ENCODE measurements at places on chromosomes 11 and 22.

DNA sequence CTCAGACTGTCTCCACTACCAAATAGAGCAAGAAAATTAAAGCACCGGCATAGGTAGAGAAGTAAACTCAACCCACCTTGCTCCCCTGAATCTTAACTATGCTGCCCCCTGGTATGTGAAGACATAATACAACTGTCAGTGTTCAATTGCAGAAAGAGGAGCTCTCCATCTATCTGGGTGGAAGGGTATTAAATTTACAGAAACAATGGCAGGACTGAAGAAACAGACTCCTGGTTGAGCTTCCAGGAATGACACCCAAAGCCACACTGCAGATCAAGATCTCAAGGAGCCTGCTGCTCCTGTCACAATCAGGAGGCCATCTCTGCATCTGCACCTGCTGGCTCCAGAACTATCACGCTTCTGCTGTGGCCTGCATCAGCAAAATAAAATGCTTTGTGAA is 132.1 kb upstream of the BMAL1 start:
- no peaks in the 10 kb centered on the region for H3K4me1 ChIP-seq
- DNase-seq, result no peak
- no peaks in the 10 kb centered on the region for H3K27me3 ChIP-seq
- H3K36me3 ChIP-seq, result no peaks in the 10 kb centered on the region
- H3K27ac ChIP-seq, result no peak overlapping the region

GRCh38 chr22:19759427-19760057 is 1.0 kb upstream of the TBX1 start:
- H3K27ac ChIP-seq, result no peak overlapping the region
- no peaks in the 10 kb centered on the region for H3K36me3 ChIP-seq
- peaks cover 23% of the 10 kb centered on the region for H3K27me3 ChIP-seq
- DNase-seq, result no peak

- H3K4me1 ChIP-seq, result no peaks in the 10 kb centered on the region
- no peak for DNase-seq
Measured at GRCh38 chr11:30423886-30424285, 101.0 kb downstream of the ARL14EP start.

DNA sequence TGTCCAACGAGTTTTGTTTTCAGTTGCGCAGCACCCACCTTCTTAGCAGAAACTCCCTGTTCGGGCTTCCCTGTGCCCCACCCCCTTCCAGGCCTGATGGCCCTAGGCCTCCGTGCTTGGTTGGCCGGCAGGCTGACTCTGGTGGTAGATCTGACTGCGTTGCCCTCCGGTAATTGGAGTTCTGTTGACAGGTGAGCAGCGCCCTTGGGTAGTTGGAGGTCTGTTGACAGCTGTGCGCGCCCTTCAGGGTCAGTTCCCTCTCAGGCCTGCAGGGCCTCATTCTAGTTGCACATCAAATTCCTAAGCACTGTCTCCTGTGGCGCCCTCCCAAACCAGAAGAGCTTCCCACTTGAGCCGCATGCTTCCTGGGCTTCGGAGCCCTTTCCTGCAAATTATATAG is 776 bp downstream of the DGCR6 start:
- no peaks in the 10 kb centered on the region for H3K4me1 ChIP-seq
- no peaks in the 10 kb centered on the region for H3K36me3 ChIP-seq
- DNase-seq, result no peak
- H3K27ac ChIP-seq, result no peak overlapping the region

DNA sequence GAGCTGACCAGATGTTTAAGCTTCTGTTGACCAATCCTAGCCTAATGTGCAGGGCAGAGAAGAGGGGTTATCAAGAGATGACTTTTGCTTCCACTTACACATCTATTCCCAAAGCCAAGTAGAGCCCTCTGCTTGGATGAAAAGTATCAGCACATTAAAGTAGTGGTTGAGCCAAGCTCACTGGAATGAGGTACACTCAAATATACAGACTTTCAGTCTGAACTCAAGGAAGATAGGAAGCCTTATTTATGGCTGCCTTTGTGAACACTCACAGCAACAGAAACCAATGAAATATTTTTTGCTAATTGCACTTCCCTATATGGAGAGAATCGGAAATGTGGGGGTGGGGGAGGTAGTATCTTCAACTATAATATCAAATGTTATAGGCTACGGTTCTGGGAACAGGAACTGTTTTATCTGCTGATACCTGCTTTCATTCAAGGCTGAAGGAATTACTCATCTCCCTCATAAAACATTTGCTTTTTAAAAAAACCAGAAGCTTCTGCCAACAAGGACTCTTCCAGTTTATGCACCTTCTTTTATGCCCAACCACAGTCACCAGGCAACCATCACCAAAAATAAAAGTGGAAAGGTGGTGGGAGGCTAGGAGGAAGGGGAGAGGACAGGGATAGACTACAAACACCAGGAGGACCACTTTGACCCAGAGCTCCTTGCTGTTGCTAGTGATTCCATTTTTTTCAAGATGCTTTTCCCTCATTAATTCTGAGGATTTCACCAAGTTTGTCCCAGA is 91.2 kb downstream of the CLPB start:
- H3K4me3 ChIP-seq, result no peak overlapping the region
- no peaks in the 10 kb centered on the region for H3K27me3 ChIP-seq
- H3K36me3 ChIP-seq, result no peaks in the 10 kb centered on the region
- H3K27ac ChIP-seq, result no peak overlapping the region

DNA sequence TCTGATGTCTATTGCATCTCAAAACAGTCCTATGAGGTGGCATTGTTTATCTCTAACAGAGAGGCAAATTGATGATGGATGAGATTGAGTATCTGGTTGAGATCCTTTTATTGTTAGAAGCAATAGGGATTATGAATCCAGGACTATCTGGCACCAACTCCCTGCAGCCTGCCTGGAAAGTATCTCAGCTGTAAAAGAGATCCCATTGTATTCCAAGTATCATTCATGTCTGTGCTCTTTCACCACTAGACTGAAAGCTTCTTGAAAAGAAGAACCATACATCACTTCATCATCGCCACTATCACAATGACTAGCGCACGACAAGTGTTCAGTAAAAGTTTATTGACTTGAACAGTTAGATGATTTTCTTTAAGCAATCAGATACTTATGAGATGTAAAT is 41.9 kb upstream of the PCF11 start:
- no peak overlapping the region for H3K4me3 ChIP-seq
- H3K4me1 ChIP-seq, result peaks cover 44% of the 10 kb centered on the region
- DNase-seq, result no peak
- no peak overlapping the region for H3K27ac ChIP-seq

- H3K27ac ChIP-seq, result no peak overlapping the region
- DNase-seq, result no peak
- no peak overlapping the region for H3K4me3 ChIP-seq
- H3K36me3 ChIP-seq, result no peaks in the 10 kb centered on the region
- peaks cover 7% of the 10 kb centered on the region for H3K4me1 ChIP-seq
Measured at GRCh38 chr11:111974446-111974845, 37.3 kb downstream of the DIXDC1 start.

DNA sequence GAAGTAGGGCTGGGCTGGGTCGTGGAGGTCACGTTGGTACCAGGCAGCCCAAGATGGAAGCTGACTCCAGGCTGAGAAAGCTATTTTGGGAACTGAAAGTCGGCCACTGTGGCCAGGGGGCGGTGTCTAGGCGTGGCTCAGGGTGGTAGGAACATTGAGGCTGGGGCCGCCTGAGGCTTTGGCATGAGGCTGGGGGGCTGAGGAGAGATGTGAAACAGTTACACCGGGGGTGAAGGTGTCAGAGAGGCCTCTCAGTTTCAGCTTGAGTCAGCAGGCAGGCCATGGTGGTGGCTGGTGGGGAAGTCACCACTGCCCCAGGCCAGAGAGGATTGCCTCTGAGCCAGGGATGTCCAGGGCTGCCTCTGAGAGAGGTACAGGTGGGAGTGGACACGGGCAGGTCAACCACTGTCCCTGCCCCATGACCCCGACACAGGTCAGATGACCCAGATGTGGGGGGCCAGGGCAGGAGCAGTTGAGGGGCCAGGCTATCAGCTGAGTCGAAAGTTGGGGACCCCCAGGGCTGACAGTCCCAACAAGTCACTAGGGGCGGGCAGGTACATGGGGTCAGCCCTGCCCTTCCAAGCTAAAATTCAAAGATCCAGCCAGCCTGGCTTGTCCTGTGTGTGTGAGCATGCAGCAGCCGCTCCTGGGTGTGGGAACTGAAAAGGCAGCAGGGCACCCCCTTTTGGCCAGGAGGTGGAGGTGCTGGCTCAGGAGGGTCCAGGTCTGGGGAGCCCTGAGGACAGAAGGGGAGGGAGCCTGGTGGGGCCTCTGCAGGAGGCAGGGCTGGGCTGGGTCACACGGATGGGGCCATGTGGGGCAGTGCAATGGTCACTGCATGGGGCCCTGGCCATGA is 7.2 kb downstream of the KCNK7 start:
- peaks cover 17% of the 10 kb centered on the region for H3K4me1 ChIP-seq
- DNase-seq, result peak; percentile 78
- peak overlapping the region; percentile 57 for H3K27ac ChIP-seq
- no peak overlapping the region for H3K4me3 ChIP-seq

DNA sequence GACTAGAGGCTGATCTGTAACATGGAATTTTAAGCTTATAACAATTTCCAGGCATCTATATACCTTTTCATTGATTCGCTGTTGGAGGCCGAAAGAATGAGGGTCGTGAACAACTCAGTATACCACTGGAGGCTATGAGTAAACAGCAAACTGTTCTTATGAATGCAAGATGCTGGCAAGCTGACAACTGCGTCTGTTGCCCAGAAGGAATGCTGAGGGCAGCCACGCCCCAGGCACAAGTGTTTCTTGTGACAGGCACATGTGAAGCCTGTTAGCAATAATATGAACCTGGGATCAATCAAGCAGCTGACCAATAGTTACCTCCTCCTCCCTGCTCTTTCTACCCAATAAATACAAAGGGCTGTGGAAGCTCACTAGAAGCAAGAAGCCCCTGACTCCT is 15.3 kb downstream of the RTCB start:
- peaks cover 81% of the 10 kb centered on the region for H3K36me3 ChIP-seq
- H3K27me3 ChIP-seq, result no peaks in the 10 kb centered on the region
- no peak overlapping the region for H3K27ac ChIP-seq

Measured in CD4-positive, alpha-beta memory T cell (primary cell).